Right ventricle myocardium inferior (tissue), 1 donor: ENCODE measurements at places on chromosomes 5 and 9.
A peak's percentile ranks its signal among the peaks of the same experiment; 100 is the strongest.

GRCh38 chr5:98468188-98468869, 305.1 kb upstream of the RGMB start:
- no peak for DNase-seq

DNA sequence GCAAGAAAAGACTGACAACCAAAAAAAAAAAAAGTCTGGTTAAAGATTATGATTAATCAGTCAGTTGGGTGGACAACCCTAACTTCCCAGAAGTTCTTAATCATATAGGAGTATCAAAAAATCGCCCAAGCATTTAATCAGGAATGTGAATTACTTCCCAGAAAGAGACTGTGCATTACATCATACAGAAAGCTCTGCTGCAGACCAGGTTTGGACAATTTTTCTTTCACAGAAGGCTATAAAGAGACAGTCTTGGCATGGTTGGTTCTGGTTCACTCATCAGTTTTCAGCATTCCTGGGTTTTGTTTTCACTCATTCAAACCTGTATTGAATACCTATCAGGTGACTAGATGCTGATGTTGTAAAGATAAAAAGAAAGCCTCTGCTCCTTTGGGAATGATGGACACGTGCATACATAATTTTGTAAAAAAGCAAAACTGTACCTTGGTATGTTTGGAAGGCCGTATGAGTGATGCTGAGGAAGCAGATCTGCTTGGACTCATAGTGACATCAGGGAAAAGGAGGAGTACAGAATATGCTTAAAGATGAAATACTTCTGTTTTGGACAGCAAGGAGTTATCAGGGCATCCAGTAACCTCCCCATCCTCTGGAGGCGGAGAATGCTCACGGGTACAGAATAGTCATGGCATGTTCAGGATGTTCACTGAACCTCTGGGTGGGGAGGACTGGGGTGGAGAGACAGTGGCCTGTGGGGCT, 178.4 kb downstream of the GNA14 start:
- no peak for DNase-seq

GRCh38 chr5:396531-396961, 46.4 kb upstream of the EXOC3 start:
- DNase-seq: peak; percentile 7

DNA sequence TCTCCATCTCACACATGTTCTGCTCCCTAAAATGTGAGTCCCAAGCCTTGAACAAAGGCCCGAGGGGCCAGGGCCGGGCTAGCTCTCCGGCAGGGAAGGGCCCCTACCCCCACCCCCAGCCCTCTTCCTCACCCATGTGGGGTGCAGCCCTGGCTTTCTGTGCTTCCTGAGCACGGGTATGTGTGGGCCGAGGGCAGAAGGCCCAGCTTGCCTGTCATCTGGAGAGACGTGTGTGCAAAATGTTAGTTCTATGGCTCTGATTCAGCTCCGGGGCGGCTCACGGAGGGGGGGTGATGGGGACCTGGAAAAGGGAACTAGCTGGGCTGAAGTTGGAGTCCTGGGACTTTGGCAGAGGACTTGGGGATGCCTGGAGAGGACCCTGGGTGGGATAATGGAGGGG, 90.3 kb upstream of the ARAP3 start:
- no peak for DNase-seq

- DNase-seq: no peak
These were observed 2.7 kb downstream of the PTGDS start for GRCh38 chr9:136979769-136980587.

GRCh38 chr5:53376853-53377252, 103.6 kb upstream of the FST start:
- no peak for DNase-seq

GRCh38 chr9:94692601-94693000, 33.9 kb upstream of the AOPEP start:
- DNase-seq: no peak

DNA sequence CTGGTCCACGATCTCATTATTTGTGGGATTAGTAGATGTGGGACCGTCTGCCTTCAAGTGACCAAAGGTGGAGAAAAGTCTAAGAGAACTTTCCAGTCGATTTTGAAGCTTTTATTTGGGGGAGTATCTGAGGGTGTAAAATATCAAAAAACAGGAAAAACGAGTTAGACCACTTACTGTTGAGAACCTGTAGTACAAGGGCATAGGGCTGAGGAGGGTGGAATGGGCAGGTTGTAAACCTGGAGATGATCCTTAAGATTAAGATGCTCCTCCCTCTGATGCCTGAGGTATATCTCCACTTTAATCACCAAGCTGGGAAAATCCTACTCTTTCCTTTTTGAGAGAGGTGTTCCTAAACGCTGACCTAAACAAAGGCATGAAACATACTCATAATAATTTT, 32.0 kb upstream of the GTF2H2C start:
- DNase-seq: no peak

- DNase-seq: no peak
These were observed 474.9 kb upstream of the CDH10 start for GRCh38 chr5:25119650-25120049.
